Sciatic nerve (tissue), 2 donors: ENCODE measurements at places on chromosomes 11 and 22. TPM values are rescaled to one million over a fixed set of nuclear protein-coding genes. Genes with fewer than 3 reads are reported as not detected.

Gene DNAJB7
- total RNA-seq = not detected

DNA sequence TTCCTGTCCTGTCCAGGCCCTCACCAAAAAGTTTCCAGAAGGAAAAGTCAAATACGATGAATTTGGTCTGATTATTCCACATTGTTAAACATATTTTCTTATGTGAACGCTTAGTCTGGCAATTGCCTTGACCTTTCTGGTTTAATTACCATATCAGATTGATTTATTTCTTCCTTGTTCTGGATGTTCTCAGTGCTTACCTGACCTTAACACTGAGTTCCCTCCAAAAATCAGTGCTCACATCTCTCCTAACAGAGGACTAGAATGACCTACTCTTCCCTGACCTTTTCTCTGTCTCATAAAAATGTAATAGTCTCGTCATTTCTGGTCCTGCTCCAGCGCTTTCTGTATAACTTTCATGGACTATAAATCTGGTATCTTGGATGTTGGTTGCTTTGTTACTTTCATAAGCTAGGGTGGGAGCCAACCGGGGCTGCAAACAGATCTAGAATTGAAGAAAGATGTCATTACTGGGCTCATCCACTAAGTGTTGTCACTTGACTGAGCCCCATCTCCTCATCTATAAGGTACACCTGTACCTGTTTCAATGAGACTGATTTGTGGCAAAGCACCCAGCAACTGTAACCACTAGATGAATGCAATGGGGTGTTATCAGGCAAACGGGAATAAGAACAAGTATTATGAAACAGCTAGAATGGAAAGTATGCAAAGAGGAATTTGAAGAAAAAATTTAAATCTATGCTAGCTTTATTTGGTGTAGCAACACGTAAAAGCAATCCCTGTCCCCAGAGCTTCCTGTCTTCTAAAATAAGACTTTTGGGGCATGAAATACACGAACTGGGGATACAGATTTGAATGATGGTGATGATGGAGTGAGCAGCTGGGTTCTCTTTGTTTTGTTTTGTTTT is 2.4 kb downstream of the FADS2 start:
- DNase-seq = no peak

DNA sequence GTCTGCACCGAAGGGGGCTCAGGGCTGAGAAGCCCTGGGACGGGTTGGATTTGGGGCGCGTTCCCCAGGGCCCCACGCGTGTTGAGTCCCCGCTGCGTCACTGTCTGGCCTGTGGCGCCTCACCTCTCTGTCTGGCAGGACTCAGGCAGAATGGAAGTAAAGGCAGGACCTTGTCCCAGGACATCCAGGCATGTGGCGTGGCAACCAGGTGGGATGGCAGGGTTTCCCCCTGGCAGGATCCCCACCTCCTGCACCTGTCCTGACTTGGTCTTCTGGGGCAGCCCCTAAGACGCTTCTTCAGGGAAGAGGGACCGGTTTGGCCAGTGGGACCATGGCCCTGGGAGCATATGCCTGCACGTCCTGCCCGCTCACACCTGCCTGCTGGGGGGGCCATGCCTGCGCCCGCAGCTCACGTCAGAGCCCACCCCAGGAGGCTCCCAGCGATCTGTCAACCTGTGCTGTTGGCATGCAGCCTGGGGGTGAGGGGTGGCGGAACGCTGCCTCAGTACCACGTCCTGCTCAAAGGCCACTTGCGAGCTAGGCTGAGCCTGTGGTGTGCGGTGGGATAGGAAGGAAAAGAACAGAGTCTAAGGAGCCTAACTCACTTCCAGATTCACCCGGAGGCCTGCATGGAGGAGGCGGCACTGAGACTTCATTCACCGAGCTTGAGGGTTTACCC is 72.7 kb downstream of the KCNQ1 start:
- peak; percentile 42 for DNase-seq

GRCh38 chr11:121727942-121728341 is 275.2 kb upstream of the SORL1-AS1 start:
- DNase-seq = no peak

DNA sequence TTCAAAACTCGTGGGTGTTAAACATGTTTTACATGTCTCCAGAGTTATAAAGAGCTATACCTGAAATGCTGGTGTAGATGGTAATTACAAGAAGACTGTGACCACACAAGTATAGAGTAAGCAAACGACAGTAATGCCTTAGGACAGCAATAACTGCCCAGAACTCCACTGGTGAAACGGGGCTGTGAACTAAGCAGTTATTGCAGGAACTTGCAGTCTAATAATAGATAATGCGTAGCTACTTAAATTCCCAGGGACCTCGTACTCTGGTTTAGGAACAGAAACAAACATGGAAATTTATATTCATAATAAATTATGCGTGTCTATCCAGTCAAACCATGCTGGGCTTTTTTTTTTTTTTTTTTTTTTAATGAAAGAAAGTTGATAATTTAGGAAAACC is 24.9 kb upstream of the TP53AIP1 start:
- no peak for DNase-seq

GRCh38 chr11:130070109-130070845 is 583 bp downstream of the APLP2 start:
- peak; percentile 67 for DNase-seq

- DNase-seq = no peak
Measured at GRCh38 chr11:65742353-65742752, 21.8 kb upstream of the RNASEH2C start.

DNA sequence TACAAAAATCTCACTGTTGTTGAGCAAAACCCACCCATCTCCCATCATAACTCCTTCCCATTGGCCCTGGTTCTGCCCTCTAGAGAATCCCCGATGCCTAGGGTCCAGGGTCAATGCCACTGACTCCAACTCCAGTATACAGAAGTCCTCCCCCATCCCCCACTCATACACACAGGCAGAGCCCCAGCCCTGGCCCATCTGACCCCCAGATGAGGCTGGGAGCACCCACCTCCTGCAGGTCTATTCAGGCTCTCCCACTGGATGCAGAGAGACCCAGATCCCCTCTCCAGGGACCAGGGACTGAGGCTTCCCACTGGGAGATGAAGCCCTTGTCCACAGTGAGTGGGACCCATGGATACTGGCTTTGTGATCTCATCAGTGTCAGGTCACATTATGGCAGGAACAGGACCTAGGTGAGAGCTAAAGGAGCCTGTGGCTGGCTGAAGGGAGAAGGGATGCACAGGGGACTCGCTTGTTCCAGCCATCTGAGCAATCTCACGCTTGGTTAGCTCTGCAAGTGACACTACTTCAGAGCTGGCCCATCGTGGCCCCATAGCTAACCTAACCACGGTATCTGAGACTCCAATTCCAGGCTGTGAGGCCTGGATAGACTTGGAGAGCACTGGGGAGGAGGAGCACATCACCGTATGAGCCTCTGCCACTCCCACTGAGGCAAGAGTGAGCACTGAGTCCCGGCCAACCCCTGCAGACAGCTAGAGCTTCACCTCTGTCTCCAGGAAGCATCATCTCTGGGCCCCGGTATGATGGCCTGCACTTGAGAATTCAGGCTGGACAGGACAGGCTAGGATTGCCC is 35.7 kb downstream of the TRIM29 start:
- no peak for DNase-seq

GRCh38 chr22:46138058-46138797 is 12.1 kb upstream of the PPARA start:
- DNase-seq = no peak

Gene KLHDC7B
- total RNA-seq = 0.13 TPM

Gene OR5T2
- not detected for total RNA-seq

Gene SYT12
- total RNA-seq = 0.71 TPM

DNA sequence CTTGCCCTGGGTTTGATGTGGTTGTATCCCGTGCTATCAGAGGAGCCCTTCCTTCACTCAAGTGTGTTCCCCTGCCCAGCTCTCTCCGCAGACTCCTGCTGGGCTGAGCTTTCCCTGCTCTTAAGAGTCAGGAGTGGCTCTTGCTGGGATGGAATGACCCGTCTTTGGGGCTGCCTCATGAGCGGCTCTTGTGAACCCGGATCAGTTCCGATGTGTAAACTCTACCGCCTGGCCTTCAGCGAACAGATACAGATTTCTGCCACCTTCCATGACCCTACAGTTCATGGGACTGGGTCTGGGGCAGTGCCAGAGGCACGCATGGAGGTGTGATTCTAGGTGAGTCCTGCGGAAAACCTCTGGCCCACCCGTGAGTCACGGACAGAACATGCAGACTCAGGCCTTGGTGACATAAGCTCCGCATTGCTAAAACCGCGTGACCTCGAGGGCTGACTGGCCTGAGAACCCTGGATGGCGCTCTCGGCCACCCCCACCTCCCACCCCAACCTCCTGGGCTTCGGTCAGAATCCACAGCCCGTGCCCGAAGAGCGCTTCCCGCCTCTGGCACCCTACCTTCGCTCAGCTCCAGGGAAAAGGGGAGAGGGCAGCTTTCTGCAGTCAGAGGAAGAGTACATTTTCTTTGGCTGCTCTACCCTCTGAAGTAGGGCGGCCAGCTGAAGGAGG is 1.3 kb upstream of the ZBTB16 start:
- DNase-seq = no peak

- DNase-seq = peak; percentile 86
Measured at GRCh38 chr11:70467201-70468085, 69.1 kb downstream of the CTTN start.

DNA sequence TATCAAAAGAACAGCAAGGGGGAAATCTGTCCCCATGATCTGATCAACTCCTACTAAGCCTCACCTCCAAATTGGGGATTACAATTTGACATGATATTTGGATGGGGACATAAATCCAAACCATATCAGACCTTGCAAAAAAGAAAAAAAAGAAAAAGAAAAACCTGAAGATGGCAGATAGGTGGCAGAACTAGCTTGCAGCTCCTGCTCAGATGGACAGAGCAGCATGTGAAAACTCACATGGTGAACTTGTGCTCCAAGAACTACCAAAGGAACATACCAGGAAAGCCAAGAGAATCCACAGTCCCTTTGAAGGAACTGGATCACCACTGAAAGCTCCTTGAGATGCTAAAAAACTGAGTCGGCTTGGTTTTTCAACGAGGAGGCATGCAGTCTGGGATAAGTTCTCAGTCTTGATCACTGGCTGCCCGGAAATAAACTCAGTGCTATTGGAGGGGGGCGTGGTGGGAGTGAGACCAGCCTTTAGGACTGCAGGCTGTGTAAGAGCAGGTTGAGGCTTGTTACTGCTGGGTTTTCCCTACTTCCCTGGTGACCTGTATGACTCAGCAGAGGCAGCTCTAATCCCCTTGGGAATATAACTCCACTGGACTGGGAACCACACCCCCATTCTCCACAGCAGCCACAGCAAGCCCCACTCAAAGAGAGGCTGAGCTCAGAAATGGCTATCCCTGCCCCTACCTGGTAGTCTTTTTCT is 358.3 kb upstream of the ARHGAP42 start:
- no peak for DNase-seq

Gene TRAPPC4
- 61.9 TPM for total RNA-seq

- DNase-seq = no peak
Measured at GRCh38 chr11:122668562-122669090, 13.1 kb downstream of the UBASH3B start.

DNA sequence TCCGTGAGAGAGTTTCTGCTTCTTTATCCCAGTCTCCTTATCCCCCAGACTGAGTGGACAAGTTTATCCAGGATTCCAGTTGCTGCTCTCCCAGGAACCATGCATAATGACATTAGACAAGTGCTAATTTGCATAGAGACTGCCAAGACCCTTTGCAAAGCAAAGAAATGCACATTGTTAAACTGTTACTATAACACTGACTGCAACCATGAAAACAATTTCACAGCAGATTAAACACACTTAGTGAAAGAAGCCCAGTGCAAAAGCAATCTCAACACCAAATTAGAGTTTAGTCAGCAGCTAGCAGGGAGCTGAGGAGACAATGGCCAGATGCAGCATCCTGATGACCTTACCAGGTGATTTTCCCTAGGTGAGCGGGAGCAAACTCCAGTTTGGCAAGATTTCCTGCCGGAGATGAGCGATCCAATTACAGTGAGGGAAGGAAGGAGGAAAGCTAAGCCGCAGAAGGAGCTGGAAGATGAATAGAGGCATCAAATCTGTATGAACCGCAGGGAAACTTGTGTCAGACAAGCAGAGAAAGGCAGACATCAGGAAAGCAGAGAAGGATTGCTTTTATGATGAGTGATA is 273.8 kb upstream of the B3GAT1 start:
- no peak for DNase-seq

DNA sequence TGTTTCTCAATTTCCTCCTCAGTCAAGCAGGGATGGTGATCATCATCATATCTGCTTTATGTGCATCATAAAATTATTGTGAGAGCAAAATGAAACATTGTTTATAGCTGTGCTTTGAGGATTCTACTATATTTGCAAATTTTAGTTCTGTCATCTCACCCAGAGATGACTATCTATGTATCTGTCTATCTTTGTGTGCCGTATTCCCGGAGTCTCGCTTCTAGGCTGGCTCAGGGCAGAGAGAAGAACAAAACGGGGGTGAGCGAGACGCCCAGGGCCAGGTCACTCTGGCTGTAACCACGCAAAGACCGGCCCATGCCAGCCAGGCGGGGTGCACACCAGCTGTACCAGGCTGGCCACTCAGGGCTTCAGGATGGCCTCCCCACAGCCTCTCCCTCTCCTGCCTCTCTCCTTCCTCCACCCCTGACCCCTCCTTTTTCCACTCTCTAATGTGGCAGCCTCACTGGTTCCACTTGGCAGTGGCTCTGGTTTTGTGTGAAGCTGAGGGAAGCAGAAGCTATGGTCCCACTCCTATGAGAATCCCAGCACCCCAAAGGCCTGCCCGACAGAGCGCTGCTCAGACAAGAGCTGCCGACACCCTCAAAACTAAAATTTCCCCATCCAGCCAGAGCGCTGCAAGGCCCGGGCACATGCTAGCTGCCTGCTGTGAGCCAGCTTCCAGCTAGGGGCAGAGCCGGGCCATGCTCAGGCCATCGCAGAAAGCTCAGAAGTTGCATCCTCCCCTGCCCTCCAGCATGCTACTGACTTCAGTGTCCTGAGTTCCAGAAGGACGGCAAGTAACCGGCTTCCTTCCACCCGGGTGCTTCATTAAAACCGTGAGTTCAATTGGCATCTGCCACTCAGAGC is 139.5 kb upstream of the TBCEL start:
- no peak for DNase-seq
